ENCODE measurements at places on chromosomes 11 and 22.

DNA sequence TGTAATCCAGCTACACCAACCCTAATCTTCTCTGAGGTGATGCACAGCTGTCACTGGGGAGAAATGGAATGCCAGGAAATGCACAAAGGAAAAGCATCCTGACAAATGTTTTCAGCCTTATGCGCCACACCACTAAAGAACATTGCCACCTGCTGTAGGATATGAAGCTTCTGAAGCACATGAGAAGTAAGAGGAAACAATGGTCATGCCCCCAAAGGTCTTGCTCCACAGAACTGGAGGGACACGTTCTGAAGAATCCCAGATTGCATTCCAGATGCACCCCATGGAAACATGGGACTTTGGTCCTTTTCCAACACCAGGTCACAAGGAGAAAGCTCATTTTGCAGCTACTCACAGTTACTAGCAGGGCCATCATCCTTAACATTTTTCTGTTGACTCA lies 48.7 kb upstream of the ZBED5 start:
- DNase-seq: no peak

GRCh38 chr22:20203552-20204201 lies 52.8 kb upstream of the CCDC188 start:
- DNase-seq: no peak

- DNase-seq: no peak
Observed at GRCh38 chr11:111976119-111976766, 39.1 kb downstream of the DIXDC1 start.

DNA sequence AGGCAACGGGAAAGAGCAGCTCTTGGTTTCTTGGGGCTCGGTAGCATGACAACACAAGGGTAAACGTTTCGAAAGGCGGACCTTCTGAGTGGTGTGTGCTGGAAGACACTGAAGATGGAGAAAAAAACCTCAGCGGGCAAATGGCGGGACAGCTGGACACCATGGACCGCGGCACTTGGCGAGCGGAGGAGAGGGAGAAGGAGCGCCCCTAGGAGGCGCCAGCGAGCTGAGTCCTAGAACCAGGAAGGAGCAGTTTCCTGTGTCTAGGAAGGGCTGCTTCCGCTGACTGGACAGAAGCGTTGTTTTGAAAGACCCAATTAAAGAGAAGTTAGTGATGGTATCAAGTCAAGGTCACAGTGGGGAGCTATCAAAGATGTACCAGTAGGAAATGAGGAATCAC lies 44.0 kb upstream of the OPCML start:
- no peak for DNase-seq

- DNase-seq: no peak
Observed at GRCh38 chr11:84249344-84250135, 963.4 kb upstream of the CCDC90B start.

- DNase-seq: no peak
Observed at GRCh38 chr11:124672536-124673215, 863 bp downstream of the SIAE start.

DNA sequence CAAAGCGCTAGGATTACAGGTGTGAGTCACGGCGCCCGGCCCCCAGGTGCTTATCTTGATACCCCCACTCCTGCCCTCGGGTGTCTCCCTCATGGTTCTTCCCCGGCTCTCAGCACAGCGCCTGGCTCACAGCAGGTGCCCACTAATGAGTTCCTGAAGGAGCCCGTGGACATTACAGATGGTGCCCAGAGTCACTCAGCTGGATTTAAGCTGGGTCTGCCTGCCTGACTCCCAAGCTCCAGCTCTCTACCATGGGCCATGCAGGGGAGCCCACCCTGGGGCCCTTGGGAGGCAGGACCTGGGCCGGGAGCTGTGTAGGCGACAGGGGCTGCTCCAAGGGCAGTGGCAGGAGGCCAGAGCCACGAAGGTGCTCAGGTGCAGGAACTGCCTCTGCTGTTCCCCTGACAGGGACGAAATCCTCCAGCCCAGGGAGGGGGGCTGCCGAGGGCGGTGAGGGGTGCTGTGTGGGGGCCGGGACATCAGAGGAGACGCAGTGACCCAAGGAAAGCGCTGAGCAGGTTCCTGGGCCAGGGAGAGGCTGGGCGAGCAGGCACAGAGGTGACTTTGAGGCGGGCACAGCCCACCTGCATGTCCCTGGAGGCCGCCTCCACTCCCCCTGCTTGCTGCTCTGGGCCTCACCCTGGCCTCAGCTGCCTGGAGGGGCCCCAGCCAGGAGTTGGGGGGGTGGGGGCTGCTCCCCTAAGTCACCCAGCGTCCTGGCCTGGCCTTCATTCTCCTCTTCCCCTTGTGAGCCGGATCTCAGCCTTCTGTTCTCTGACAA lies 14.6 kb upstream of the FLRT1 start:
- DNase-seq: no peak

GRCh38 chr11:40030867-40031266 lies 1428.6 kb downstream of the LRRC4C start:
- DNase-seq: no peak
